ENCODE measurements at places on chromosomes 2 and 18.
A peak's percentile ranks its signal among the peaks of the same experiment; 100 is the strongest.

- no peak for DNase-seq
Measured at GRCh38 chr2:239223310-239224198, 177.3 kb downstream of the HDAC4 start.

- no peak for DNase-seq
Measured at GRCh38 chr2:107062173-107062572, 176.2 kb upstream of the ST6GAL2 start.

DNA sequence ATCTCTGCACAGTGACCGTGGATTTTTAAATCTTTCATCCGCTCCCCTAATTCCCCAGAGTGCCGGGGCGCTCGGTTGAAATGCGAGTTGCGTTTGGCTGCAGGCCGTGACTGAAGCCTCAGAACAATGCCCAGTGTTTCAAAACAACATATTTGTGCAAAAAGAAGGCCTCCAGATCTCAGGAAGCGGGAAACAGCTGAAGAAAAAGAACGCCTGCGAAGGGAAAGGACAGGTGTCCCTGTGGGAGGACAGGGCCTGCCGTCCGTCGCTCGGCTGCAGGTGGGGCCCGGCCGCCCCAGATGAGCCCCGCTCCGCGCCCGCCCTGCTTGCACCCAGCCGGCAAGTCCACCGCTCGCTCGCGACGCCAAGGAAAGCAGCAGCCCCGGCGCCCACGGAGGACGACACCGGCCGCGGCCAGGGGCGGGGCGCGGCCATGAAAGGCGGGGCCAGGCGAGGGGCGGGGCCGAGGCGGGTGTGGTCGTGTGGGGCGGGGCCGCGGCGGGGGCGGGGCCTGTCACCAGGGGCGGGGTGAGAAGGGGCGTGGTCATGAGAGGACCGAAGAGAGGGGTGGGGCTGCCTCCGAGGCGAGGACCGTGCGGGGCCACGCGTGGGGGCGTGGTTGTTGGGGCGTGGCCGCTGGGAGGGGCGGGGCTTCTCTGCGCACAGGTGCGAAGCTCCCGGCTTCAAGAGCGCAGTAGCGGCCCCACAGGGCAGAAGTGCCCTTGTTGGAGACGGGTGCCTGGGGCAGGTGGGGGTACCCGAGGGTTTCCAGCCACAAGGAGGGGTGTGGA lies 17.6 kb upstream of the BOK start:
- peak; percentile 82 for DNase-seq

DNA sequence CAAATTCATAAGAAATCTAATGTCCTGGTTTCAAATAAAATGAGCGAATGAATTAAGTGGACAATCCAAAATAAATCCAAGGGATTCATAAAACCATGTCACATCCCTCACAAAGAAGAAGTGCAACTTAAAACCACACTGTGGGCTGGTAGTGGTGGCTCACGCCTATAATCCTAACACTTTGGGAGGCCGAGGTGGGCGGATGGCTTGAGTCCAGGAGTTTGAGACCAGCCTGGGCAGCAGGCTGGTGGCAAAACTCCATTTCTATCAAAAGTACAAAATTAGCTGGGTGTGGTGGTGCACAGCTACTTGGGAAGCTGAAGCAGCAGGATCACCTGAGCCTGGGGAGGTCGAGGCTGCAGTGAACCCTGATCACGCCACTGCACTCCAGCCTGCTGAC lies 25.4 kb downstream of the FAM98A start:
- DNase-seq: no peak

- no peak for DNase-seq
Measured at GRCh38 chr2:161312996-161313395, 4.8 kb downstream of the PSMD14 start.

DNA sequence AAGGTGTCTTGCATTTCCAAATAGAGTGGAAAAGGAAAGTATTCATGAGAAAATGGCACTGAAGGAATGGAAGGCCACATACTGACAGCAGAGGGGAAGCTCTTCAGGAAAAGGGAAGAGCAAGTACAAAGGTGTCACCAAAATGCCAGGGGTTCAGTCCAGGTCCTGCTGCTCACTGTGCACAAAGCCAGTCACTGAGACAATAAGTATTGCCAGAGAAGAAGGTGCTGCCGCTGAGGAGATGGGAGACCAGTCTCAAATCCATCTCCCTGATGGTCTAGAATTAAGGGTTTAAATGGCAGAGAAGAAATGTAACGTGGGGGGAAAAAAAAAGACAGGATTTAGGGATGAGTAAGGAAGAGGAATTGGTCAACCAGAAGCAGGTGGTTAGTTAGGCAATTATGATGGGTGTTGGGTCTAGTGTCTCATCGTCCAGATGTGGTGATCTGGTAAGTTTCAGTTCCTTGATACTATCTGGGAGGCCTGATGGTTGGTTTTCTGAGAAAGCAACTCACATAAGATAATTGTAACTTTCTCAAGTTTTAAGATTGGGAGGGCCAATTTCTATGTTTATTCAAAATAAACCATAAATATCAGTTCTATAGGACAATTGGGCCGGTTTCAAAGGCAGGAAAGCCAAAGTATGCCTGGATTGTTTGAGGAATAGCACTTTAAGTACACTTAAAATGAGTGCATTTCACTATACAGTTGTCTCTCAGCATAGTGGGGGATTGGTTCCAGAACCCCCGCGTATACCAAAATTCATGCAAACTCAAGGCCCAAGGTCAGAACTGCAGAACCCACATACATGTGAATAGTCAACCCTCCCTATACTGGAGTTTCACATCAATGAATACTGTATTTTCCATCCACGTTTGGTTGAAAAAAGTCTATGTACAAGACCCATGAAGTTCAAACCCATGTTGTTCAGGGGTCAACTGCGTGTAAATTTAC lies 109.1 kb upstream of the DNAJC10 start:
- DNase-seq: no peak

GRCh38 chr2:76427452-76427851 lies 716.7 kb upstream of the GCFC2 start:
- DNase-seq: no peak

GRCh38 chr2:200406379-200406778 lies 99.9 kb downstream of the SPATS2L start:
- DNase-seq: no peak

DNA sequence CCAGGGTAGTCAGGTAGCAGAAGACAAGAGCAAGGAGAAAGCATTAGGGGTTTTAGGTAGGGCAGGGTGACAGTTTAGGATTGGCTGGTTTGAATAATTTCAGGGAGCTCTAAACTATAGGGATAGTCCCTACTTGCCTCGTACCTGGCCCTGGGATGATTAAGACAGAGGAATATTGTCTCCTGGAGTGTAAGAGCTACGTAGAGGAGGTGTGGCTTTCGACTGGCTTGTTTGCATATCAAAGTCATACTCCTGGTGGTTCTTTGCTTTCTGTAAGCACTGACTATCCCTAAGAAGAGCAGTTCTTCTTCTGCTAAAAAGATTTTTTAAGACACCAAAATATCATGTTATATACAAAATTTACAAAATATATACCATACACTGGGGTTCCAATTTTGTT lies 1867.4 kb downstream of the SUCLG1 start:
- no peak for DNase-seq

DNA sequence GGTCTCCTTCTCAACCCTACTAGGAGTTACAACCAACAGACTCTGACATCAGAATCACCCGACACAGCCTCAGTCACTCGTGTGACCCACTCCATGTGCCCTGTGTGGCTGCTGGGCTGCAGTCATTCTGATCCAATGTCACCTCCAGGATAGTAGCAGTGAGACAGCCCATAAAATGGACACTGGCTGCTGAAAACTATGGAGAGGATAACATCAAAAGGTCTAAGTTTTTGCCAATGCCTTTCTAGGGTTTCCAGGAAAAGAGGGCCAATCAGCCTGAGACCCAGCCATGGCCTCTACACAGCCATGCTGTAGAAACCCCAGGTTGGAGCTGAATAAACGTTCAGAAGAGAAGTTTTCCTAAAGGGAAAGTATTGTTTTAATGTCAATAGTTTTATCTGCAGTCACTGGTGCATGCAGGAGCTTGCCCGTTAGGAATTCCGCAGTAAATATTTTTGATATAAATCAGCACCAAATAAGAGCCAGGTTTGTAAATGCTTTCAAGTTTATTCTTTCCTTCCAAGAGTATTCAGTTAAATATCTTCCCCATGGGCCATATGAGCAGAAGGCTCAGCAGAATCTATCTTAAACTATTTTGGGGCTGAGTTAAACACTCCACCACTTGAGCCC lies 92.2 kb upstream of the PID1 start:
- no peak for DNase-seq

DNA sequence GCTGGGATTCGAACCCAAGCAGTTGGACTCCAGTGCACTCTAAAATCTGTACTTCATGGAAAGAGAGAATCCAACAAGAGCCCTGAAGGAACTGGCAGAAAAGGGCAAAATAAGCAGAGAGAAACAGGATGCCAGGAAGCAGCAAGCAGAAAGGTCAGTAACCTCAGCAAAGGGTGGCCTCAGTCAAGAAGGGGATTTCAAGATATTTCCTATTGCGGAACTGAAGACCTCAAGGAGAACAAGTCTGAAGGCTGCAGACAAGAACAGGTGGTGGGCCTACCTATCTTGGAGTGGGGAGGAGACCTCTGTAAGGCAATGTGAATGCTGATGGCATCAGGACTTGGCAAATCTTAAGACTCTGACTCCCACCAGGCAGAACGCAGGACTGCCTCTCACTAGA lies 20.1 kb upstream of the MREG start:
- DNase-seq: no peak

GRCh38 chr2:190682168-190682567 lies 33.3 kb downstream of the NAB1 start:
- DNase-seq: no peak

DNA sequence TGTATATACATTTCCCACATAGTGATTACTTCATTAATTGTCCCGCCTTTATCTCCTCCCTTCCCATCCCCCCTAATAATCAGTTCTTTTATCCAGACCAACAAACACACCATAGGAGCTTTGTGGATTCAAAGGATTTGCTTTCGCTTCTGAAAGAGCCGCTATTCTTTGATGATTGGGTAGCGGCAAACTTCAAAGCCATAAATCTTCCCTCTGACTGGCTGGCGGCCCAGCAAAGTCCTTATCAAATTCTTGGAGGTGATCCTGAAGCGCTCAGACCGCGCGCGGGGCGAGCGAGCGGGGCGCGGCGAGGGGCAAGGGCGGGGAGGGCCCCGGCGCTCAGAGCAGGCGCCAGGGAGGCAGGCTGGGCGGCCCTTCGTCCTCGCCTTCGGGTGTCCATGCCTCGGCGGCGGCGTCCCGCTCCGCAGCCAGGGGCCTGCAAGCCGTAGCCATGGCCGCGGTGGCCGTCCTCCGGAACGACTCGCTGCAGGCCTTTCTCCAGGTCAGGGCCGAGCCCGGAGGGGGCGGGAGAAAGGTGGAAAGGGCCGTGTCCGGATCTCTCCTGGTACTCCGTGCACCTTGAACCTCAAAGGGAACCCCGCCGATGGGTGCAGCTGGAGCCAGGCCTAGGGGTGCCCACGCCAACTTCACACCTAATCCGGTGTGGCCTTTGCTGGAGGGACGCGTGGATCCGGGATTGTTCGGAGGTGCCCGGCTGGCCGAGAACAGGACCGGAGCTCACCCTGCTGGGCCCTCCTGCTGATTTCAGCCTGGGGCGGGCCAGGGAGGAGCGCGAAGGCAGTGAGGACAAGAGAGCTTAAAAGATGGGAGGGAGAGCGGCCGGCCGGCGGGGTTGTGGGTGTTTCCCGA lies at the start of gene SP5:
Gene SP5, plus strand, starts transcription at position 276 of the 870 bp plus-strand sequence. Its CDS starts 176 bp downstream, at position 452.
- DNase-seq: peak; percentile 14

DNA sequence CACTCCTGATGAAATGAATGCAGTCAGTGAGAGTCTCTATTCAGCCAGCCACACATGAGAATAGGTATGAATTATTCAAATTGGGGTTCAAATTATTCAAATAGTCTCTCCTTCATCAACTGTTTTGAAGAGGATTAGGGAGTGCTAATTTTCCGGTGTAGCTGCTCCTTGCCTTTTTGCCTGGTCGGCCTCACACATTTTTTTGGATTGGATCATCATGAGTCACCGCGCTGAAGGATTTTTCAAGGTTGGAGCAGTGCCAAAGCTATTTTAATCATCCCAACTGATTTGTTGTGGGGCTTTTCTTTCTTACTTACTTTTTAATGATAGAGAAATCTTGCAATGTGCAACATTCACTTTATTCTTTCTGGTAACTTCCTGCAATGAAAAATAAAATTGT lies 2.4 kb upstream of the DTNA start:
- no peak for DNase-seq

GRCh38 chr18:53689886-53690285 lies 534.6 kb downstream of the MBD2 start:
- DNase-seq: no peak

DNA sequence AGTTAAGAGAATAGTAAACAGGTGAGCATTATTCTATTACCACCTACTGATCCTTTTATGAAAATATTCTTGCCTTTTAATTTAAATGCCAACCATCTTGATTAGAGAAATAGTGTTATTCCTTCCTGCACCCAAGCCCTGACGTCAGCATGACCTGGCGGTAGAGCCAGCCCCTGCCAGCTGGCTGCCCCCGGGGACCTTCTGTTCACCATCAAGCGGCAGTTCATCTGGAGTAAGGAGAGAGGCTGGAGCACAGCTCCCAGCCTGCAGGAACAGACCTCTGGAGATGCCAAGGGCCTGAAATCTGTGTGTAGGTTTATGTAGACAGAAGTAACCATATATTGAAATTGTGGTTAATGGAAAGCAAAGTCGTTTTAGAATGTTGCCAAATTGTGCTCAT lies 171.8 kb downstream of the GBX2 start:
- DNase-seq: peak; percentile 67

DNA sequence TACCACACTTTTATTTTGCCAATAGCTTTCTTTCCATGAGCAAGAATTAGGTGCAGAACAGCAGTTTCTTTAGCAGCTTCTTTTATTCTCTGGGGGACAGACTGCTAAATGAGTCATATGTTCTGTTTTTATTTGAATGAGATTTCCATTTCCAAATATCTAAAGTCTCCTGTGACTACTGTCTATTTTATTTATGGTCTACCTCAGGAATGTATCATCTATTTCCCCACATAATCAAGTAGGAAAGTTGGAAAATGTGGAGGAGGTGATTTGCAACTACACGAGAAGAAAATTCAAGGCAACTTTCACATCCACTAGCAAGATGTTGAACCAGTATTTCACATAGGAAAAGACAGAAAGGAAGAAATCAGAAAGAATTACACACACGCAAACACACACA lies 139.9 kb upstream of the MEX3C start:
- DNase-seq: no peak

All from BE2C (cell line).